Activated T-helper 17 cell treated with anti-CD3 and anti-CD28 coated beads, Interleukin-2, amount 50 U/mL, for 72 hours (primary cell): ENCODE measurements at places on chromosomes 5 and 9. TPM values are rescaled to one million over a fixed set of nuclear protein-coding genes. Genes with fewer than 3 reads are reported as not detected.

The C1QTNF2 gene
- total RNA-seq: not detected

The SAXO1 gene
- not detected for total RNA-seq

The REEP2 gene
- total RNA-seq: 2.0 TPM

The TNFAIP8 gene
- 170 TPM for total RNA-seq

The CDX1 gene
- total RNA-seq: not detected

The TIMD4 gene
- total RNA-seq: 1.3 TPM

DNA sequence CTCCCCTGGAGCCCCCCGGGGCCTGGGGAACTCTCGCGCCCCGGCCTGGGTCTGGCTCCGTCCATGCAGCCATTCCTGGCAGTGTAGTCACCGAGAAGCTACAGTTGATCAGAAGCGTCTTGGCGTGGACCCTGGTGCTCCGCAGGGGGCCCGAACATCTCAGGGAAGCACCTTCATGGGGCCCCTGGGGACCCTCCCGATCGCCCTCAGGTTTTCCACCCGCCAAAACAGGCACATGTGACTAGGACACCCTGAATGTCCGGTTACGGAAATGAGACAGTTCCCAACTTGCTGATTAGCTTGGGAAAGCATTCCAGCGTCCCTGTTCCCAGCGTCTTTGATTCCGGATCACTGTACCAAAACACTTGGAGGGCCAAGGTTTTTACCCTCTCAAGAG lies 472 bp downstream of the FBXO4 start:
- peak; percentile 36 for ATAC-seq
- peaks cover 9% of the 10 kb centered on the region for H3K4me1 ChIP-seq
- no peaks in the 10 kb centered on the region for H3K27me3 ChIP-seq
- peak overlapping the region; percentile 87 for H3K4me3 ChIP-seq
- peak overlapping the region; percentile 96 for H3K27ac ChIP-seq

The ERAP2 gene
- total RNA-seq: 74.0 TPM

DNA sequence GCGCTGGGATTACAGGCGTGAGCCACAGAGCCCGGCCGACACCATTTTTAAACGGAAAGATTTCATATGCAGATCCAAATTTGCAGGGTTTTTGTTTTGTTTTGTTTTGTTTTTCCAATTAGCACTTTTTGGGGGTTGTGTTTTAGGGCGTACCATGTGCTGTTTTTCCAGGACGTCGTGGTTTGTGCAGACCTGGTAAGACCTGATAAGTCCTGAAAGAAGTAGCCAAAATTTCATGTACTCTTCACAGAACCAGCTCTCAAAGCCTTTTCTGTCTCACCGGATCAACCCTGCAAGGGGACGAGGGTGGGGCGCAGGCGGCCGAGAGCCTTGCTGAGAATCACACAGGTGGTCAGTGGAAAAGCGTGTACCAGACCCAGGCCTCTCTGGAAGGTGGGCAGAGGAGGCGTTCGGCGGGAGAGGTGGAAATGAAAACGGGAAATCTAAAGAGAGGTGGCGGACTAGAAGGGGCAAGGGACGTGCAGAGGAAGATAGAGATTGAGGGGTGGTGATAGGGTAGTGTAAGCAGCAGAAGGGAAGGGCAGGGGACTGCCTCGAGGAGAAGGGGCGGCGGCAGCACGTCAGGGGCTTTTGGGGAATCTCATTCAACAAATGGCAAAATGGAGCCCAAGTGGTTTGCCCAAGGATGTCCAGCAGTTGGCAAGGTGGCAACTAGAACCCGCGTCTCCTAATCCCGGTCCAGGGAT lies 1.1 kb upstream of the FAF2 start:
- peaks cover 4% of the 10 kb centered on the region for H3K4me1 ChIP-seq
- no peaks in the 10 kb centered on the region for H3K27me3 ChIP-seq
- no peak for ATAC-seq
- H3K27ac ChIP-seq: peak overlapping the region; percentile 92
- peak overlapping the region; percentile 89 for H3K4me3 ChIP-seq
